NB4 (cell line): ENCODE measurements at places on chromosomes 5 and 9.

DNA sequence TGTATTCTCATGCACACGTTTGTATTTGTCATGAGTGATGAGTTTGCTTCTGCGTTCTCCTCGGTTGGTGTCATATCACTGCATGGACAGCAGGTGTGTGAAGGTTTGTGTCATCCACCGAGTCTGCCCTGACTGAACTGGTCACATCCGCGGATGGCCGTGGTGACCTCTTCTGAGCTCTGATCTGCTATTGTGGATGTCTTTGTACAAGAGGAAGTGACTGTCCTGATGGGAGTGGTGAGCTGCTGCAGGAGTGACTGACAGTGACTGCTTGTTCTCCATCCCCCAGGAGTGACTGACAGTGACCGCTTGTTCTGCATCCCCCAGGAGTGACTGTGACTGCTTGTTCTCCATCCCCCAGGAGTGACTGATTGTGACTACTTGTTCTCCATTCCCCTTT is 69.9 kb downstream of the EHMT1 start:
- DNase-seq, result peak; percentile 51

DNA sequence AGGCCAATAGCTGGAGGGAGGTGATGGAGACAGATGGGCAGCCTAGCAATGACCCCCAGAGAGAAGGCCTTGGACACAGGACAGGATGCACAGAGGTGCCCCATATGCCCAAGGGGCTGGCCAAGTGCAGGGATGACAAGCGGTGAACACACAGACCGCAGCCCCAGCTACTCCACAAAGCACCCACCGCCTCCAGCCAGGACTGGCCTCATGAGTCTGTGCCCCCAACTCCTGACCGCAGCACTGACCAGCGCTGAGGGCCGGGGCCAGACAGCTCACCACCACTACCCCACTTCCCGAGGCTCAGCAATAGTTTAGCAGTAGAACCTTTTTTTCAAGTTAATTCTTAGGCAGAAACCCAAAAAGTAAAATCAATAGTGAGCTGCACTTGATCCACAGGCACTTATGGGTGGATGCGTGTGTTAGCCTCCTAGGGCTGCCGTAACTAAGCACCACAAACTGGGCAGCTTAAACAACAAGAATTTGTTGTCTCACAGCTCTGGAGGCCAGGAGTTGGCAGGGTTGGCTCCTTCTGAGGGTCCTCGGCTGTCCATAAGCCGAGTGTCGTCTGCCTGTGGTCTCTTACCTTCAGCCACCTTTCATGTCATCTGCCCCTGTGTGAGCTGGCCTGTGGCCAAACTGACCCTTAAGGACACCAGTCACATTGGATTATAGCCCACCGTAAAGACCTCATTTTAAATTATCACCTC is 14.1 kb downstream of the ROR2 start:
- no peak for DNase-seq

- no peak for DNase-seq
These were observed 97.6 kb upstream of the CDH10 start for GRCh38 chr5:24742334-24742733.

DNA sequence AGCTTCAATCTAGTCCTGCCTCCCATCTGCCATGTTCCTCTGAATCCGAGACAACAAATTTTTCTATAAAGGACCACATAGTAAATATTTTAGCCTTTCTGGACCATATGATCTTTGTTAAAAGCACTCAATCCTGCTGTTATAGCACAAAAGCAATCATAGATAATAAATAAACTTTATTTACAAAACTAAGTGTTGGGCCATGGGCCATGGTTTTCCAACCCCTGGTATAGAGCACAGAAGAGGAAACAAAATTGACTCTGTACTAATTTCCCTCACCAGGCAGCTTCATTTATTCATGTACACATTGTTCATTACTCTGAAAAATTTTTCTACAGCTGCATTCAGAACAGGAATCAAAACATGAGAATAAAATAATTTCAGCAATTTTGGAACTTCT is 288.9 kb downstream of the AGTPBP1 start:
- no peak for DNase-seq

- DNase-seq, result no peak
These were observed 79.3 kb upstream of the RASA1 start for GRCh38 chr5:87188391-87188790.

GRCh38 chr9:105930011-105930627 is 235.8 kb downstream of the TMEM38B start:
- no peak for DNase-seq
